ENCODE measurements at places on chromosomes 4 and X.
A peak's percentile ranks its signal among the peaks of the same experiment; 100 is the strongest.

DNA sequence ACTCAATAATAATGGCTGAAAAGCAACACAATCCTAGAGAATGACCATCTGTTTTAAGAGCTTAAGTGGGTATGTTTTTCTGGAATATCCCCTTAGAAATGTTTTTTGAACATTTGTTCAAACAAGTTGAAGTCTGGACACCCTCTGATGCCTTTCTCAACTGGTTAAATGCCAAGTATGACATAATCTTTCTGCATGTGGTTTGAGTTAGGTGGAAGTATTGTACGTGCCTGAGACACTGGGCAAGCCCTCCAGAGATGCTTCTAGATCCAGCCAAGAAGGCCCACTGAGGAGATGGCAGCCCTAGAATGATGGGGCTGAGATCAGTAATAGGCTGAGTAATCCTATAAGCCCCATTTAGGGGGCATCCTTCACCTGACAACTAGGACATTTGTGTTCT, 493.1 kb downstream of the MAGEE1 start:
- DNase-seq, result no peak

DNA sequence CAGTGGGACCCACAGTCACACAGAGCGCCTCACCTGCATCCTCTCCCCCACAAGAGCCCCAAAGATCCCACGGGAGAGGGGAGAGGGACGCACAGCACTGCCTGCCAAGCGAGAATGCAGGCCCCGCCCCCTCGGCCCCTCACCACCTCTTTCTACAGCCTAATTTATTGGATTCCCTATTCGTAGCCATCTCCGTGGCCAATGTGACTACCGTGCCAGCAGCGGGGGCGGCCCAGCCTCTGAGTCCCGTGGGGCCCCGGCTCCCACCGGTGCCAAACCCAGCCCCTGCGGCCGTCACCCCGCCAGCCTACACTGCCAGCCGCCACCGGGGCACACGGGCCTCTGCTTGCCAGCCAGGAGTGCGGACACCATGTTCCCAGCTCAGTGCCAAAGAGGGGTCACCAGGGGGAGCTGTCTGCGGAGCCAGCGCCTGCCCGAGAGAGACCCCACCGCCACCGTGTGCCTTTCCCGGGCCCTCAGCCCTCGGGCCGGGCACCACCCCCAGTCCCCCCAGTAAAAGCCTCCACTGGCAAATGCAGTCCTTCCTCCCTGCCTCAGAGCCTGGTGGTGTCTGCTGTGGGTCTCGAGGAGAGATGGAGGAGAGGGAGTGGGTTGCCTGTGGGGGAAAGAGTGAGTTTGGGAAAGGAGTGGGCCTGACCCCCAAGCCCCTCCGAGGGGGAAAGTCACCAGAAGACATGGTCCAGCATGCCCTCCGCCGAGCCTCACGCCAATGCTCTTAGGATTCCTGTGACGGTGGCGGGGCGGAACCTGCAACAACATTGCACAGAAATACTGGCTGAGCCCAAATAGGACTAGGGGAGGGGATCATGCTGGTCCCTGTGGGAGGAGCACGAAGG, 19.6 kb upstream of the PLXNB3 start:
- no peak for DNase-seq

DNA sequence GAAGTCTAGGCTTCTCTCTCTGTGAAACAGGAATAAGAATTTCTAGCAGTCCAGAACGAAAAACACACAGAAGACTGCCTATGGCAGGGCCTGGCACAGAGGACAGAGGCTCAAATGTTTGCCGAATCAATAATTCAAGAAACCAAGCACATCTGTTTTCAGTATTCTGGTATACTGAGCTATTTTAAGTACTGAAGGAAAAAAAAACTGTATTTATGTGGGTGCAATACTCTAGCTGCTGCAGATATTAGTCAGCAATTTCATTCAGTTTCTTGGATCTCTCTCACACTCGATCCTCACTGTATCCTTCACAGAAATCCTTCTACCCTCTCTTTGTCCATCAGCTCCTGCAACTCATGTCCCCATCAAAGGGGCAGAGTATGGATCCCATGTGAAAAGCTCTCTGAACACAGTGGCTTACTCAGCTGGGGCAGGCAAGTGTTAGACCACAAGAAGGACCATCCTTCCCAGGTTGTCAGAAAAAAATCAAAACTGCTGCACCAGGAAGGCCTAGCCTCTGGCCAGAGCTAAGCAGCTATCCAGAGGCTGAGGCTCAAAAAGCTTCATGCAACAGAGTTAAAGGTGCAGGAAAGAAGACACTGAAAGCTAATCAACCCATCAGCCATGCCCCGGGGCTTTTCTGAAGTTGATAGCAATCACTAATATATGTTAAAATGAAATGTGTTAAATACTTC, 9.1 kb upstream of the USO1 start:
- DNase-seq, result no peak

DNA sequence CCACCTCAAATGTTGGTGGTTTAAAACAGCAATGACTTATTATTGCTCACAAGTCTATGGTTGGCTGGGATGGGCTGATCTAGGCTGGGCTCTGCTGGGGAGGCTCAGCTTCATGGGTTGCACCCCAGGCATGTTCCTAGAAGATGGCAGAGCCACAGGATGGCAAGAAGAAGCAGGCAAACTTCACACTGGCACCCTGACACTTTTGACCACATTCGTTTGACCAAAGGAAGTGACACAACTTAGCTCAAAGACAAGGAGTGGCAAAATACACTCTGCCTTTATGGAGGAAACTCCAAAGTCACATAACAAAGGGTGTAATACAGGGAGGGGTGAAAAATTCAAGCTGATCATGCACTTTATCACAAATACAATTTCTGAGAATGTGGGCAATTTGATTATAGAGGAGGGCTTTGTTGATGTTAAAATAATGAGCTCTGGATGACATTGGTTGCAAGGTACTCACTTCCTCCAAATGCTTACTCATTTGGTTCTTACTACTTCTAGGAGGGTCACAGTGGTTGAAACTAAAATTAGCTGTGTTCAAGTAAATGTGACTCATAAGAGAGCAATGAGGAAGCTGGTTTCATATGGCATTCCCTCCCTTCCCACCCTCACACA, 249.2 kb upstream of the RPS6KA3 start:
- DNase-seq, result peak; percentile 57

DNA sequence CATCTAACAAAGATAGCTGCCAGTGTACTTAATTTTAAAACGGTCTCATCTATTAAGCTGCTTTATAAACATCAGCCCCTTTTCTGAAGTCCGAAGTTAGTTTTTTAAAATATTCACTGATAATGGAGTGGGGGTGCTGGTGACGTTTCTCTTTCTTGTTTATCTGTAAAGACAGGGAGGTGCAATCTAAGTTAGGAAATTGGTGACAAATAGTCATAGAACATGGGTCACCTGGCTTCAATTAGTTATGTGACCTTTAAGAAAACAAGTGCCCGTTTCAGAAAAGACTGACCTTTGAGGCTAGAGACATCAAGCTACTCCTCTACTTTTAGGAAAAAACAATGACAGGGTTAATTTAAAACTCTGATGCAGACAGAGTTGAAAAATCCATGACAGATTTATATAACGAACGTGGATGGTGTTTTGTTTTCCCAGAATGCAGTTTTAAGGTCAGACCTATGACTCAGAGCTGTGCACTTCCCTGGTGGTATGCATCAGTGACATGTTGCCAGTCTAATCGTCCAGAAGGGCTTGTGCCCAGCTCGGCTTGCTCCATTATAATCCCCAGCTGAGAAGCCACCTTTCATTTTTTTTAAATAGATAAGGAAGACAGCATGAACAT, 38.2 kb downstream of the FHL1 start:
- no peak for DNase-seq

- DNase-seq, result no peak
Measured at GRCh38 chr4:26062215-26062614, 148.2 kb downstream of the SMIM20 start.

GRCh38 chr4:158610790-158611189, 60.9 kb downstream of the C4orf46 start:
- no peak for DNase-seq

GRCh38 chrX:41257801-41258200, 76.2 kb upstream of the DDX3X start:
- no peak for DNase-seq

DNA sequence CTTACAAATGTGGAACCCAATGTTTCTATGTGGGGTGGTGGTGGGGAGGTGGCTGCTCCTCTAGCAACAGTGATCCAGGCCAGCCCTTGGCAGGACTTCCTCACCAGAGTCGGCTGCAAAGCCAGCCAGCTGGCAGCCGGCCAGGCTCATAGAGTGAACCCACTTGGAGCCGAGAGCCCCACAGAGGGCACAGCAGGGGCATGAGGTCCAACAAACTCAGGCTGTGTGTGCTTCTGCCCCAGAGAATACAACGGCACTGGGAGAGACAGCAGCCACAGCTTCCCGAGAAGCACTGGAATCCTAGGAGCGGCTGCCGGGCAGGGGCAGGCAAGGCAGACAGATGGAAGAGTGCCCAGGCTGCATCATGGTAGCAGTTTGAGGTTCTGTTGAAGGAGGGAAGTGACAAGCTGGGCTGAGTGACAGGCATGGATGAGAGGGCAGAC, 23.5 kb upstream of the SOWAHD start:
- no peak for DNase-seq

DNA sequence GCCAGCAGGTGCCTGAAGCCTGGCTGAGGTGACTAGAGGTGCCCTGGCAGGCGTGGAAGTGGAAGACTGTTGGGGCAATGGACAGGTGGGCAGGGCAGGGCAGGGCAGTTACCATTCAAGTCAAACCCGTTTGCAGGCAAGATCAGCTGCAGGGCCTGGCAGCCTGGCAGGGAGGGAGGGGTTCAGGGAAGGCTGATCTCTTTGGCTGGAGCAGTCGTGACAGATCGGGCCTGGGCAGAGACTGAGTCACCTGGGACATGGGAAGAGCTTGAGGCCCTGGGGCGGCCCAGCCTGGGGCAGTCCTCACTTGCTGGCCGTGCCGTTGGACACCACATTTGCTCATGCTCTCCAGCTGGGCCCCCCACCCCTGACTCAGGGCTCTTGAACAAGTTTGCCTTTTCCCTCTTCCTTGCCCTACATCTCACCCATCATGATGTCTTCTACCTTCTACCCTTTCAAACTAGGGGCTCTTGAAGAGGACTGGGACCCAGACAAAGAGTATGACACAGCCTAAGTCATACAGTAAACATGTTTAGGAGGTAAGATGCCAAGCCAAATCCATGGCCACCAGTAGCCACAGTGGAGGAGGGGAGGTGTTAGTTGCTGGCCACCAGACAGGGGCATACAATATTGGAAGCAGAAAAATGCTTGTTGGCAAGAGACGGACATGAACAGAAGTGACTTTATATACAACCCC, 2.0 kb upstream of the ZNF185 start:
- no peak for DNase-seq

GRCh38 chrX:40759374-40759773, 24.0 kb upstream of the MED14 start:
- DNase-seq, result no peak

DNA sequence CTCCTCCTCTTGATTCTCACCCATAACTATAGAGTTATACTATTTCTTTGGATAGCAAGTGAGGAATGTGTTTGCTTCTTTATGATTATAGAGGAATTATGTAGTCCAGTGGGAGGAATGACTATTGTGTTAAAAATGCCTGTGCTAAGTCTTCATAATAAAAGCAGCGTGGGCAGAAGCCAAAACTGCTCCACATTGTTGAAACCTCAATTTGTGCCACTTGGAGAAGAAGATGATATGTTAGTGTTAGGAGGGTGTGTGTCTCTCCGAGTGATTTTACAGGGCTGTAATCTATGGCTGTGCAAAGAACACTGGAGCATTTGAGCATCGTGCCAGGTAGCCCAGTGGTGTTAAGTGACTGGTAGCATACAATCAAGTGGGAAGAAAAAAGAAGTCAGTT, 74.3 kb downstream of the FRAS1 start:
- DNase-seq, result no peak

DNA sequence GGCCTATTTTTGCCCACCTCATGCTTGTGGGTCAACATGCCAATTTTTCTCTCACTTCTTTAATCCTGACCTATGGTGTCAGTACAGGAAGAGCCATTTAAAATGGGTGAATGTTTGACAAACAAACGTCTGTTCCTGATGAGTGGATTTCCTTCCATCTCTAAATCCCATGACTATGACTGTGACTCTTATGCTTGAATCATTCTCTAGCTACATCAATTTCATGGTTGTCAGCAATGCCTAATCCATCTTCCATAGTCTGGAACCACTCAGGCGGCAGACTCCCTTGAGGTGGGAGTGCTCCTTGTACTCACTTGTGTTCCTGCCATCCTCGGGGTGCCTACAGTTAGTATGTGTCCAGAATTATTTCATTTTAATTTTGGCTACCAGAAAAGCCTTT, 194.9 kb upstream of the RPS6KA3 start:
- DNase-seq, result no peak

GRCh38 chrX:5084279-5084678, 1144.4 kb downstream of the NLGN4X start:
- no peak for DNase-seq

DNA sequence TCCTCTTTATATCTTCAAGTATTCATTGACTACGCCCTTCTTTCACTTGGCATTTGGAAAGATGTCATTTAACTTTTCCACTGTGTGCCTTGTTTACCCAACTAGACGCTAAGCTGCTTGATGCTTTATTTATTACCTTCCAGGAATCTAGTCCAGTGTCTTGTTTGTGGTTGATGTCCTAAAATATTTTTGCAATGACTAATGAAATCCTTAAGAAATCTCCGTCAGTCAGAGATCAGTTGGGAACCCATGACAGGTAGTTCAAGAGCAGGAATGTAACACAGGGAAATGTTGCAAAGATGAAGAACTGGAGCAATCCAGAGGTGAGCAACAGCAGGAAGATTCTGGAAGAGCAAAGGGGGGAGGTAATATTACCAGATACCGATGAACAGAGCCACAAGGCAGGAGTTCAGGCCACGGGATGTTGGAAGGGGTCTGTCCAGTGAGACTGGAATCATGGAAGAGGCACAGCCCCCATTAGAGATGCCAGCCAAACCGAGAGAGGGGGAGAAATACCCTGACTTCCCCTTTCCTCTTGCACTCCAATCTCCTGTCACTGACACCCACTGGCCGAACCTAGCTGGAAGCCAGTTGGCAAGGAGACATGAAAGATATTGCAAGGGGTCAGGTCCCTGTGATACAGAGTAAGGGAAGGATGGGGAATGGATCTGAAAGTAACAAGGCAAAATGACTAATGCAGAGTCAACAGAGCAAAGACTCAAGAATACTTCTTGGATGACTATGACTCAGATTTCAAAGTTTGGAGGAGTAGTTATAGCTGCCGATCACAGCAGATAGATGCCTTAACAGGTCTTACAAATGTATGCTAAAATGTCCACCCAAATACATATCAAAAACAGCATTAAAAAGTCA, 62.7 kb upstream of the PHKA2 start:
- DNase-seq, result no peak

GRCh38 chr4:22508376-22508775, 7.5 kb downstream of the ADGRA3 start:
- no peak for DNase-seq
